Coronary artery (tissue), 2 donors: ENCODE measurements at places on chromosomes 5 and 9.

DNA sequence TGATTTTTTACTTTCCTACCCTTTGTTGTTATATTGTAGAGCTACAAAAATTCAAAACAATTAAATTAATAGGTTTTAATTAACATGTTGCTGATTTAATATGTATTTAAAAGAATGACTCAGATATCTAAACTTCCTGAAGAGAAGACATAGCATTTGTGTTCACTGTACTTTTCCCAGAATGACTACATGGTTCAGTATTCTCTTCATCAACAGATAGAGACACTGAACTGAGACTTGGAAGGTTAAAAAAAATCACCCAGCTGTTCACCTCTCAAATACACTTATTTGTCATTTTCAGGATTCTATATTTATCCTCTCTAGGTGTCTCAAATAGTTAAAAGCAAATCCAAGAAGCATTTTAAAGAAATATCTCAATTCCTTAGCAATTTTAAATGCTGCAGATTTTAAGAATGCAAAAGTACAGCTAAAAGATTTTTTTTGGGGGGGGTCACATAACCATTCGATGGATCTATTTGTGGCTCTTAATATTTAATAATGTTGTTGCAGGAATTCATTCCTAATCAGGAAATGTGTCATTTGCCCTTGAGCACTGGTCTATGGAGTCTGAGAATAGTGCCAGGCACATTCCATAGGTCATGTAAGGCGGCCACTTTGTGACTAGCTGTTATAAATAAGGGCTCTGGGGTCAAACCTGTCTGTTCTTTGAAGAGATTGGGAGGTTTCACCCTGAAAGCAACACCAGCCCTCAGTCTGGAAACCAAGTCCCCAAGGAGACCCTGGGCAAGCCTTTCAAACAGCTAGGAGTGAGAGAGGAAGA is 463.1 kb downstream of the NR2F1-AS1 start:
- DNase-seq: no peak

DNA sequence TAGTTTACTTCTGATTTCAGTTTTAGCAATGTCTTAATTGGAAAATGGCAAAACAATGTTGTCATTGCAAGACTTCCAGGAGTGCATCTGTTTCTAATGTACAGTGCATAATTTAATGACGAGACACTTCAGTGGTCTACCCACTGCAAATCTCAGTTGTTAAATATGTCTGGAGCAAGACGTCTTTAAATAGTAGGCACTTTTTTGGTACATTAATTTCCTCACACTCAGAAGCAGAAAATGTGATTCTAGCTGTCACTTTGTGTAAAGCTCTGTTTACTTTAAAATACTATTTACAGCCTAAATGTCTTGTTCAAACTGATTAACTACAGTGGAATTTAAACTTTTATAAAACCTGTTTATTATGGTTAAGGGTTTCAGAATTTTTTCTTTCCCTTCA is 815.5 kb downstream of the TLE1 start:
- no peak for DNase-seq

DNA sequence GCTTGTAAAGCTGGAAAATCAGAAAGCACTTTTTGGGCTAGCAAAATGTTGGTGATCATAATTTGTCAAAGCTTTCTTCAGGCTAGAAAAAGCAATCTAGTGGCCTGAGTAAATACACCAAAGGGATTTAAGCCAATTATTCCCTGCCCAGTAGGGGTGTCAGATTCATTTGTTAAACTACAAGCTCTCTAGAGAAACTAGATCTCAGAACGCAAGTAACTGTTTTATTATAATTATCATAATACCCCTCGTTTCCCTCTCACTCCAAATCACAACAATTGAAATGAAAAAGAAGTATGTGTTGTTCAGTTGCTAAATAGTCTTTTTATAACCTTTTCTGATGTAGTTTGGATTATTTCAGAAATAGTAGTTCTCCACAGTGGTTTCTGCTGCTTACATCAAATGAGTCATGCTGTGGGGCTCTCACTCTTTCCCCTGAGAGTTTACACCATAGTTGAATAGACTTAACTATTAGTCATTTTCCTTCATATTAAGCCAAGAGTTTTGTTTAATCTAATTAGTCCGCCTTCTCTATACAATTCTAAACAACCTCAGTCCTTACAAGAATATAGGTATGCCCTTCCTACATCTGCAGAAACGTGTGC is 918.6 kb upstream of the DMAC1 start:
- DNase-seq: no peak

GRCh38 chr5:30523061-30523460 is 670.4 kb upstream of the CDH6 start:
- DNase-seq: no peak

GRCh38 chr5:170135796-170136490 is 30.2 kb downstream of the FOXI1 start:
- no peak for DNase-seq

DNA sequence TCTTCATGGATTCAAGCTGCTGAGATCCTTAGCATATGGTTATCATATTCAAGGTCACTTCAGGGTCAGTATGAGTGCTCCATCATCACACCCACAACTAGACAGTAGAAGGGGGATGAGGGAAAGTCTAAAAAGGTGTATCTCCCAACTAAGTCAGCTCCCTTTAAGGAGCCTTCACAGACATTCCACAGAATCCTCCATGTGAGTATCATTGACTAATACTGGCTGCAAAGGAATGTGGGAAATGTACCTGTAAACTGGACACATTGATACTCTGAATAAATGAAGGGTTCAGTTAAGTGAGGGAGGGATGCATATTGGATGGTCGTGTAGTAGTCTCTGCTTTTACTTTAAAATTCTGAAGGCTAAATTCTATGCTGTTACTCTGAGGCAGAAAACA is 330.7 kb downstream of the LRRC70 start:
- no peak for DNase-seq

DNA sequence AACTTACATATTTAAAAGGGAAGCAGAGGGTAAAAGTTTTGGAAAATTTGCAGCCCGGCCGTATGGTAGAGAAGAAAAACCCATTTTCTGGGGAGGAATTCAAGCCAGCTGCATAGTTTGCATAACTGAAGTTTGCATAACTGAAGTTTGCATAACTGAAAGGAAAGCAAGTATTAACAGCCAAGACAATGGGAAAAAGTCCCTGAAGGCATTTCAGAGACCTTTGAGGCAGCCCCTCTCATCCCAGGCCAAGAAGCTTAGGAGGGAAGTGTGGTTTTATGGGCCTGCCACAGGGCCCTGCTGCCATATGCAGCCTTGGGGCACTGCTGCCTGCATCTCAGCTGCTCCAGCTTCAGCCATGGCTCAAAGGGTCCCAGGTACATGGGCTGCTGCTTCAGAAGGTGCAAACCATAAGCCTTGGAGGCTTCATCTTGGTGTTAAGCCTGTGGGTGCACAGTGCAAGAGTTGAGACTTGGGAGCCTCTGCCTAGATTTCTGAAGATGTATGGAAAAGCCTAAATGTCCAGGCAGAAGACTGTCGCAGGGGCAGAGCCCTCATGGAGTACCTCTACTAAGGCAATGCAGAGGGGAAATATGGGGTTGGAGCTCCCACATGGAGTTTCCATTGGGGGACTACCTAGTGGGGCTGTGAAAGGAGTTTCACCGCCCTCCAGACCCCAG is 36.9 kb upstream of the CXCL14 start:
- no peak for DNase-seq

DNA sequence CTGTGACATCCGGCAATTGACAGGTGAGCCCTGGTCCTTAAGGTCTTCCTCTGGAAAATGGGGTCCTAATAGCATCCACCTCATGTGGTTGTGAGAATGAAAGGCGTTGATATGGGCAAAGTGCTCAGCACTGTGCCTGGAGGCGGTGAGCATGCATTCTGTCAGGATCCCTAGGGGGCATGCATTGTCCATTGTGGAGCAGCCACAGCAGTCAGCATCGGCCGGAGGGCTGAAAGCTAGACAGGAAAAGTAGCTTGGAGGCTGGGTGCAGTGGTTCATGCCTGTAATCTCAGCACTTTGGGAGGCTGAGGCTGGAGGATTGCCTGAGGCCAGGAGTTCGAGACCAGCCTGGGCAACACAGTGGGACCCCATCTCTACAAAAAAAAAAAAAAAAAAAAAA is 122.2 kb downstream of the LHX2 start:
- DNase-seq: no peak

DNA sequence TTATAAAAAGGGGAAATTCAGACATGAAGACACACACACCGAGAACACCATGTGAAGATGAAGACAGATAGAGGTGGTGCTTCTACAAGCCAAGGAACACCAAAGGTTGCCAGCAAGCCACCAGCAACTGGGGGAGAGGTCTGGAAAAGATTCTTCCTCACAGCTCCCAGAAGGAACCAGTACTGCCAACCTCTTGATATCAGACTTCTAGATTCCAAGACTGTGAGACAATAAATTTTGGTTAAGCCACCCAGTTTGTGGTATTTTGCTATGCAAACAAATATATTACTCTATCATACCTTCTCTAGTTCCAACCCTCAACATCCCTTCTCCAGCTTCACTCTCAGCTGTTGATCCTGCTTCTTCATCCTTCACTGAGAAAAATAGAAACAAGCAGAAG is 451.1 kb downstream of the EBF1 start:
- no peak for DNase-seq

DNA sequence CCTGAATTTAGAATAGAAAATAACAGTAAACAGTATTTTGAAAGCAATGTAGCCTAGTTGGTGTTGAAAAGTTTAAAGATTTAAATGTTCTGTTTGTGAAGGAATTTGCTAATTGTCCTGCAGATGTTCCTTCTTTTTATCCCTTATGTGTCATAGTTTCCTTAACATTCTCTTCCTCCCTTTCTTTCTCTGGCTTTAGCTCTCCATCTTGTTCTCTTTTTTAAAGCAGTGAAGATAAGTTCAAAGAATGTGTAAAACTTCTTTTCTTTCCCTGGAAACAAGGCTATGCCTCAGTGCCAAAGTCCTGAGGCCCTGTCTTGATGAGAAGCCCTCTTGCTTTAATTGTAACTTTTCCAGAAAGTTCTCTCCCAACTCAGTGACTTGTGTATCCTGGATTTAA is 24.4 kb upstream of the GAS1 start:
- no peak for DNase-seq

GRCh38 chr5:126852841-126853271 is 75.9 kb downstream of the LMNB1 start:
- DNase-seq: no peak

DNA sequence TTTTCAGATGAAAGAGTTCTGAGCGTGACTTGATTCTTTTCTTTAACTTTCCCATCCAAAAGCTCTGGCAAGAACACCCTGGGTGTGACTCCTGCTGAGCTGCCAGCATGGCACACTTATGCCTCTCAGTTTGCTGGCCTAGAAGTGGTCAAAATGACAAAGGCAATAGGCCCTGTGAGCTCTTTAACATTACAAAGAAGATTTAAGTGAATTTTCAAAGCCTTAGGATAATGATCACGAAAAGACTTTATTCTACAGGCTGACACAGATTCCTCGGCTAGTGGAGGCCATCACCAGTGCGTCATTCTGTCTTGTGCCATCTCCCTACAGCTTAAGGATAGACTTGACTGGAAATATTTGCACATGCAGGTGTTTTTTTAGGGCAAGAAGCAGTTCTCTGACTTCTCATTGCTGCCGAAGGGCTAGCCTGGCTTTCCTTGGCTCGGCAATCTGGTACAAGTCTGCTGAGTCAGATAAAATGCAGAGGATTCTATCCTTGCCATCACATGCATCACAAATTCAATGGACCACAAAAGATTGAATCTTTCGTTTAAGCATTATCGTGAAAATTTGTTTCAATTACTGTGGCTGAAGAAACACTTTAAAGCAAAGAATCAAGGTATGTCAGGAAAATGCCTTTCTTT is 311.5 kb downstream of the COX7C start:
- DNase-seq: no peak

- DNase-seq: no peak
These were observed 296.6 kb upstream of the PCSK5 start for GRCh38 chr9:75593920-75594319.

DNA sequence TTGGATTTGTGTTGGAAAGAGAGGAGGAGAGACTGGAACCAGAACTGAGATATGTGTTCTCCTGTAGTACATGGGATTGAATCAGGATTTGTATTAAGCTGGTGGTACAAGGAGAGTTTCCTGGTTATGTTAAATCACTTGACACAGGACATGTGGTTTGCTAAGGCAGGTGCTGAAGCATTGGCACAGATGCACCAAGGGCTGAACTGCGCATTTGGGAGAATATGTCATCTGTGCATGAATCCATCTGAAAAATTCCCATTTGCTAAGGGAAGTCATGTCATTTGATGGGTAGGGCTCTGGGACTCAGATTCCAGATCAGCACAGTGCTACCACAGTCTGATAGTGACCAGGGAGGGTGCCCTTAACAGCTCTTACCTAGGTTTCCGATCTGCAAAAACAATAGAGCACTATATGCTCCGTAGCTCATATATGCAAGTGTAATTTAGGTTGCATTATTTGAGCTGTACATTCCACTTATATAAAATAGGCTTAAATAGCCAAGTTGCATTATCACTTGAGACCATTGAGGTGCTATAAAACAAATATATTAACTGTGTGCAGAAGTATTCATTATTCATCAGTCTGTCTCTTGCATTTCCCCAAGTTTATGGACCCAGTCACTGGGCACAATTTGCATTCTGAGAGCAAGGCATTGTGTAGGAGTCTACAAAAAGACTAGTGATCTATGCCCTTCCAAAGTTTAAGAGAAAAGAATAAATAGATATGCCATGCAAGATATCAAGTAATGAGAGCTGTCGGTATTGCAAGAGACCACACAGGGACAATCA is 55.2 kb downstream of the ADAMTS16 start:
- no peak for DNase-seq

GRCh38 chr5:5373351-5373989 is 49.0 kb upstream of the ICE1 start:
- no peak for DNase-seq

GRCh38 chr5:83925955-83926337 is 205.3 kb upstream of the HAPLN1 start:
- no peak for DNase-seq

- peak; percentile 92 for DNase-seq
These were observed 865 bp upstream of the SLC22A4 start for GRCh38 chr5:132293066-132293991.

GRCh38 chr5:173634465-173634983 is 18.1 kb upstream of the BOD1 start:
- peak; percentile 14 for DNase-seq

- DNase-seq: no peak
These were observed 29.5 kb downstream of the KCNN2 start for GRCh38 chr5:114391321-114391720.

- no peak for DNase-seq
These were observed 64.4 kb downstream of the MAP1B start for GRCh38 chr5:72171667-72172066.

GRCh38 chr9:114442022-114442421 is 54.2 kb upstream of the AKNA start:
- DNase-seq: no peak

DNA sequence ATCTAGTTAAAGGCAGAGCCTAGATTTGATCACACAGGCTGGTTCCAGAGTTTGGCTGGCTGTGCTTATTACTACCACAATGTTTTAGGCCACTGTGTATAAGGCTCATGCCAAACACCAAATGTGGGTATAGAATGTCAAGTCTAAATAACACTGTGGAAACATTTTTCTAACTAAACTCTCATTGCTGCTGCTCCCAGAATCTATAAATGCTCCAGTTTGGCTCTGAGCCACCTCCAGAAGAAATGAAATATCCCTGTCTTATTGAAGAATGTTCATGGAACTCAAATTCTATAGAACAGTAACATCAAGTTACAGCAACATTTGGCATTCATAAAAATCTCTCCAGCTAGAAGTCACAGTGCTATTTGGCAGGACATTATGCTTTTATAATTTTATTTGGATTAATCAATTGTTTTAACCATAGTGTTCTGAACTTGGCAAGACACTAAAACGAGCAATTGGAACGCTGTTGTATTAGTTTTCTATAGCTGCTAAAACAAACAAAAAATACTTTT is 178.1 kb upstream of the COX7C start:
- DNase-seq: no peak
